ENCODE measurements at places on chromosomes 6 and 20.
A peak's percentile ranks its signal among the peaks of the same experiment; 100 is the strongest.

DNA sequence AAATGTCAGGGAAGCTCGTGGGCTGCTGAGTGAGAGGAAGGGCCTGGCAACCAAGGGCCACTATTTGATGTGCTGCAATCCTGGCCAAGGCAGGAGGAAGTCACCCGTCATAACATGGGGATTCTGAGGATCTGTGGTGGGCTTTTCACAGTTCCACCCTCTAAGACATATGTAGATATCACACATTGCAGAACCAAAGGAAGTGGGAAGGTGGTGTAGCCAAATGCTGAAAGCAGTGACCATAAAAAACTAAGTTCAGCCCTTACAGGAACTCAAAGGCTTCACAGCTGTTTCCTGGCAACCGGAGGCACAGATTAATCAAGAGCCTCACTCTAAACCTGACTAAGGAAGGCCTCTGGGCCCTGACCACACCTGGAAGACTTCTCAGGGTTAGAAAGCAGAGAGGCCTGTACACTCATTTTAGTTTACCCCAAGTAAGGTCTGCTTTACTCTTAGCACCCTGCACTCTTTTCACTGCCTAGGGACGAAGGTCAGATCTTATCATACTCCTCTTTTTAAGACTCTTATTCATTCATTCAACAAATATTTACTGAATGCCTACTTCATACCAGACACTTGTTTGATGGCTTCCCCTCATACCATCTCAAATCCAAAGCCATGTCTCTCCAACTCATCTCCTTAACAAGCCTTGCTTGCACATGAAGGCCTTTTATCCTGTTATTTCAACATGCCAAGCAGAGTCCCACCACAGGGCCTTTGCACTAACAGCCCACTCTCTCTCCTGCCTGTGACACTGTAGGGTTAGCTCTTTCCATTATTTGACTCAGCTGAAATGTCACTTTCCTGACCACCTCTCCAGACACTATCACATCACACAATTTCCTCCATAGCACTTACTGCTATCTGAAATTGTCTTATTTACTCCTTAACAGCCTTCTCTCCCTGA is 2.6 kb downstream of the UBE2V1 start:
- DNase-seq, result peak; percentile 95

DNA sequence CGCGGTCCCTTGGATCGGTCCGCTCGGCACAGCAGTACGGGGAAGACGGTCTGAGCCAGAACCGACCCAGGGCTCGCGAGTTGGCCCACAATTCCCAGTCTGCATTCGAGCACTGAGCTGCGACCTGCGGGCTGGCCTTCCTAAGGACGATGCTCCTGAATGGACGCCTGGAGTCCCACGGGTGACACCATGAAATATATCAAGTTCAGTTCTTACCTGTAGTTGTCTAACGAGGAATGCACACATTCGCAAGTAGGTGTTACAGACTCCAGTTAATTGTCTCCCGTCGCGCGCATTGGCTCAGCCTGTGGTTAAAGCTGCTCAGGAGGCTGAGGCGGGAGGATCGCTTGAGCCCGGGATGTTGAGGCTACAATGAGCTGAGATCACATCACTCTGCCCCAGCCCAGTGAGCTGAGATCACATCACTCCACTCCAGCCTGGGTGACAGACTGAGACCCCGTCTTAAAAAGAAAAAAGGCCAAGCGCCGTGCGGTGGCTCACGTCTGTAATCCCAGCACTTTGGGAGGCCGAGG is 802 bp downstream of the PEX7 start:
- DNase-seq, result no peak

DNA sequence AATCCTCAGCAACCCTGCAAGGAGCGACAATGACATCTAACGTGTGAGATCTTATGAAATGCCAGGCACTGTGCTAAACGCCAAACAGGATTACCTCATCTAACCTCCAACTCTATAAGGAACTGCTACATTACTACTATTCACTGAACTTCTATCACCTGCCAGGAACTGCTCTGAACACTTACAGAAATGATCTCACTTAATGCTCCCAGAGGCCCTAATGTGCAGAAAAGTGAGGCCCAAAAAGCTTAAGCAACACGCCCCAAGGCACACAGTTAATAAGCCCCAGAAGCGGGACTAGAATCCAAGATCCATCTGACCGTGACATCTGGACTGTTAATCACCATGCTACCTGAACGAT is 28.5 kb downstream of the TRAM2 start:
- no peak for DNase-seq

- DNase-seq, result no peak
These were observed 52.6 kb downstream of the BMP5 start for GRCh38 chr6:55822815-55823214.

DNA sequence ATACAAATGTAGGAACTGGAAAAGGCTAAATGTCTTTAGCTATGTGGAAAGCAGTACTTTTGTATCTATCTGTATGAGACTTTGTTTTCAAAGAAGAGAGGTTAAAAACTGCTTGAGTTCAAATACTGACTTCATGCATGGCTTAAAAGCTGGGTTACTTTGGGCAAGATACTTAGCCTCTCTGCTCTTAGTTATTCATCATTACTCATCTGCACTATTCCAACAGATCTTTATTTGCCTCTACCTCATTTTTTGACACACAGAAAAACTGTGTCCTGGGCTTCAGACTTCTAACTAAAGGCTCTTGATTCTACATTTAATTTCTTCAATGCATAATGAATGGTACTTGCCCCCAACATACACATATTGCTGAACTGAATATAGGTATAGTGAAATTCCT is 114.8 kb downstream of the DST start:
- DNase-seq, result no peak

DNA sequence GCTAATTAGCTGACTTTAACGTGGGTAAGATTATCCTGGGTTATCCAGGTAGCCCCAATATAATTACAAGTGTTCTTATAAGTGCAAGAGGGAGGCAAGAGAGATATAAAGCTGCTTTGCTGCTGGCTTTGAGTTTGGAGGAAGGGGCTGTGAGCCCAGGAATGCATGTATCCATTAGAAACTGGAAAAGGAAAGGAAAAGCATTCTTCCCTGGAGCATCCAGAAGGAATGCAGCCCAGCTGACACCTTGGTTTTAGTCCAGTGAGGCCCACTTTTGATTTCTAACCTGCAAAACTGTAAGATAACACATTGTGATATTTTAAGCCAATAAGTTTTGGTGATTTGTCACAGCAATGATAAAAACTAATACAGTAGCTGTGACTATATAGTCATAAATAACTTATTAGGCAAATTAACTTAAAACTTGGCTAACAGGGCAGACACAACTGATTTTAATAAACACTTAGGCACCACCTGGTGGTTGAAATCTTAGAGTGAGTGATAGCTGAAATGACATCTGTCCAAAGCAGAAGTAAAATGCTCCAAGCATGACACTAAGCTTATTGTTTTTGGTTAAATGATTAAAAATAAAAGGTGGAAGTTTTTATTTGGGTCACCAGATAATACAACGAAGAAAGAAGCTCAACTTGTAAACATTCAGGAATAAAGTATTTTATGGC is 35.6 kb downstream of the ADGRF4 start:
- DNase-seq, result peak; percentile 25

- no peak for DNase-seq
These were observed 486.1 kb downstream of the QKI start for GRCh38 chr6:163900570-163900969.

- DNase-seq, result no peak
These were observed 352.5 kb downstream of the MAFB start for GRCh38 chr20:40336533-40336932.

DNA sequence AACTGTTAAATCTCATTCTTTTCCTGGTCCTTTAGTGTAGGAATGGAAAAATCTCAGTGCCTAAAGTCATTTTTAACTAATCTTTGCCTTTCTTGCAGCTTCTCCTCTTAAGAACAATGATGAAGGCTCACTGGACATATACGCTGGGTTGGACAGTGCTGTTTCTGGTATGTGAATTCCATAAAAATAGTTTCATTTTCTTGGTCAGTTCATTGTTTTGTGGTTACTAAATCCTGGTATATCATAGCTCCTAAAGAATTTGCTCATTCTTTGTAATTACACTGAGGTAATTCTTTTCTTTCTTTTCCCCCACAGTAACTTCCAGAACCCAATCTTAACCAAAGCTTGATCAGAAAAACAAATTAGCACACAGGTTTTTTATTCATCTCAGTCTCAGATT is 23.4 kb downstream of the CASP8AP2 start:
- no peak for DNase-seq

Data from KBM-7 (cell line).